ENCODE measurements at places on chromosomes 1 and 21.

DNA sequence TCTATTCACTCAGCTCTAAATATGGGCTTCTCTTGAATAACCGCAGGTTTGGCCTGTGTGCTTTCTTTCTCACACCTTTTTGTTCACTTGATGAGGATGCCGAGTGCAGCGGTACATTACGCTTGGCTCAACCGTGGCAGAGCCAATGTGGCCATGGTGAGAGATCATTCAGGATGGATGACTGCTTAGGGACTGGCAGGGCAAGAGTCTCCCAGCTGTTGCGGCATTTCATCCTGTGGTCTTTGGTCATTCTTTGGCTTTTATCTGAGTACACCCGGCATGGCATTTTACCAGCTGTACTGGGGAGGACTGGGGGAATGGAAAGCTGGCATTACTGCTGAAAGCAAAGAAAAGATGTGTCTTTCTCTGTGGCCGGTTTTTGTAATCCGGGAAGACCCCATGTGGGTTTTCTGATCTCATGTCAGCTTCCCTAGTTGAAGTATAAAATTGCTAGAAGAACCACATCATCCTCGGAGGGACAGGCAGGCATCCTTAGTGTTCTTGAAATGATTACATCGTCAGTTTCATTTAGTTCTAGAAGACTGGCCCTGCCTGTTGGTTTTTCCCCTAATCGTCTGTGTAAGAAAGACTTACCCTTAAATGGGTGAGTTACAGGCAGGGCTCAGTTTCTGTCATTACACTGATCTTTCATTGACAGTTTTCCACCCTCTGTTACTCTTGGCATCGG, 15.1 kb downstream of the PCP4 start:
- no peak for DNase-seq

DNA sequence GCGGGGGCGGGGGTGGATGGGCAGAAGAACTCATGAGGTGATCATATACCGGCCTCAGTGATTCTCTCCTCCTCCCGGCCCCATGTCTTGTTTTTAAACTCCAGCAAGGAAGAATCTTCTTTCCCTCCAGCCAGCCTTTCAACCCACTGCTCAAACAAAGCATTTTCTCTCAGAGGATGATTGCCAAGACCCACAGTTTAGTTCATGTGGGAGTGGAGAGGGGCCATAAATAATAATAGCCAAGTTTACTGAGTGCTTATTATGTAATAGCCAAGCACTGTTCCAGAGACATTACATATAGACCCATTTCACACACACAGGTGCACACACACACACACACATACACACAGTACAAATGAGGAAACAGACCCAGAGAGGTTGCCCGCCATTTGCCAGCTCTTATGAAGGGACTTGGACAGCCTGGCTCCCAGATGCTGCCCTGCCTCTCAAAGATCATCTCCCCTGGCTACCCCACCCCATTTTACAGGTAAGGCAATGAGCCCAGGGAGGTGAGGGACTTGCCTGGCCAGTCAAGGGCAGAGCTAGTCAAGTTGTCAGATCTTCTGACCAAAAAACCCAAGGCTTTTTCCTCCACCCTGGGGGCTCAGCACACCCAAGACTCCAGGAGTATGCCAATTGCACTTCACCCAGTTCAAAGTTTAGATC, 18.0 kb upstream of the BCAR3 start:
- DNase-seq = no peak

GRCh38 chr1:63966016-63966415, 192.2 kb downstream of the ROR1 start:
- no peak for DNase-seq

GRCh38 chr21:34889320-34889675, 159.8 kb downstream of the RUNX1 start:
- peak; percentile 75 for DNase-seq

GRCh38 chr1:116693759-116694480, 26.4 kb upstream of the IGSF3 start:
- DNase-seq = no peak

GRCh38 chr1:193971595-193971994, 785.2 kb upstream of the B3GALT2 start:
- no peak for DNase-seq

DNA sequence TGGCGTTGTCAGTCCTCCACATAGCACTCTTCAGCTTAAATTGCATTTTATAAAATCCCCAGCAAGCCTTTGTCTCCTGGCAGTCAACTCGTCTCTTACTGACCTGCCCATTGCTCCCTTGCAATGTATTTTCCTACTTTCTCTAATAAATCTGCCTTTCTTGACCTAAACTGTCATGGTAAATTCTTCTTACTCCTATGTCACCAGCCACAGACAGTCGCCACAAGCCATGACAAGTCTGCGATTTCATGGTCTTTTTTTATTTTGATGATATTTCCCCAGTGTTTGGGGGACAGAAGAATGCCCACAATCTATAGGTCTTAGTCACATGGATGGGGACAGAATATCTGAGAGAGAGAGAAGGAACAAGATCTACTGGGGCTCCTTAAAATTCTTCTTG, 8.4 kb downstream of the IFNAR2 start:
- DNase-seq = no peak

DNA sequence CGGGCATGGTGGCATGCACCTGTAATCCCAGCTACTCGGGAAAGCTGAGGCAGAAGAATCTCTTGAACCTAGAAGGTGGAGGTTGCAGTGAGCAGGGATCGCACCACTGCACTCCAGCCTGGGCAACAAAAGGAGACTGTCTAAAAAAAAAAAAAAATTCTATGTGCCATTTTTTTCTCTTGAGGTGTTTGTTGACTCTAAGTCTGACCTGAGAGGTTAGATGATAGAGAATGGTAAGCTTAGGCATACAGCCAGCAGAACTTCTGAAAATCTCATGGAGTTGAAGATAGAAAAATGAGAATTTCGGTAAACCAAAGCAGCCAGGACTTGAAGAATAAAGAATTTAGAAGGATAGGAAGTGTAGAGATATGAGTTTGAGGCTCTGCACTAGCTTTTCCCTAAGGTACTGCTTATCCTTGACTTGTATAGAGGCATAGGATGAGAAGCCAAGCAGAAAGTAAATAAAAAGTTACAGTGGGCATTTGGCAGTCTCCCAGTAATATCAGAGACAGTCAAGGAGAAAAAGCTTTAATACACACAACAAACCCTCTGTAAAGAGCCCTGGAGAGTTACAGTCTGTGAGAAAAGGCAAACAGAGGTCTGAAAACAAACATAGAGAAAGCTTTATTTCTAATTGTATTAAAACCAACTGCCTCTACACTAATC, 24.3 kb downstream of the F13B start:
- DNase-seq = no peak

GRCh38 chr1:194338241-194338948, 1152.0 kb upstream of the B3GALT2 start:
- peak; percentile 19 for DNase-seq

GRCh38 chr1:228204958-228205357, 2.9 kb upstream of the OBSCN start:
- no peak for DNase-seq

- no peak for DNase-seq
Observed at GRCh38 chr1:24020025-24020424, 39.9 kb upstream of the SRSF10 start.

GRCh38 chr1:110390692-110391245, at the start of gene SLC16A4:
Gene SLC16A4 (minus strand): TSS chr1:110391026. CDS start chr1:110389323, 1,703 bp downstream.
- no peak for DNase-seq

DNA sequence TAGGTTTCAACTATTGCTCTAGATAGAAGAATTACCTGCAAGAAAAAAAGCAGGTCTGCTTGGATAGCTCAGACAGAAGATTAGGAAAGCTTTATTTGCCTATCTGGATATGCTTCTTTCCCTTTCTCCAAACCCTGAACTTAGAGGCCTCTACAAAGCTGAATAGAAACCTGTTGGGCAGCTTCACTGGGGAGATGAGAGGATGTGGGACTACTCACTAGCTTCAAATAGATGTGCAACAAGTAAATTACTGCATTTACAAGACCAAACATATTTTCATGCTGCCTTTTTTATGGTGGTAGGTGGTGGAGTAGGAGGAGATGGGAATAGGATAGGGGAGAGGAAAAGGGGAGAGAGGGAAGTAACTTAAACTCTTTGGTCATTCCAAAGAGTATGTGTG, 6.4 kb downstream of the CLCA2 start:
- DNase-seq = no peak

DNA sequence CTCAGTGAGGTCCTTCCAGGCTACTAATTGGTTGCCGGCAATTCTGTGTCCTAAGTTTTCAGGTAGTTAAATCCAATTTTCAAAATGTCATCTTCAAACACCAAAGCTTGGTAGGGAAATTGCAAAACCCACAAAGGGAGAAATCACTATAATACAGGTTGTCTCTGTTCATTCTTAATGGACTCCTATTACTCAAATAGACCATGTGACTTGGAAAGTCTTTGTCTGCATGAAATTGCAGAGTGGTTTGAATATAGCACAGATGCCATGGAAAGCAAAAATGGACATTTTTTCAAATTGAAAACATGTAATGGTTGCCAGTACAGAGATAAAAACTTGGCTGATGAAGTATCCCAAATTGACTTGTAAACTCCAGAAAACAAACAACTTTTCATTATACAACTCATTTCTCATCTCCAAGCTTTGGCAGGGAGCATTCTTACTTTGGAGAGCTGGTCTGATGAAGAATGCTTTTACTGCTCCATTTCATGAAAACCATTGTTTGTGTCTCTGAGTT, 169.5 kb upstream of the PKN2 start:
- no peak for DNase-seq

DNA sequence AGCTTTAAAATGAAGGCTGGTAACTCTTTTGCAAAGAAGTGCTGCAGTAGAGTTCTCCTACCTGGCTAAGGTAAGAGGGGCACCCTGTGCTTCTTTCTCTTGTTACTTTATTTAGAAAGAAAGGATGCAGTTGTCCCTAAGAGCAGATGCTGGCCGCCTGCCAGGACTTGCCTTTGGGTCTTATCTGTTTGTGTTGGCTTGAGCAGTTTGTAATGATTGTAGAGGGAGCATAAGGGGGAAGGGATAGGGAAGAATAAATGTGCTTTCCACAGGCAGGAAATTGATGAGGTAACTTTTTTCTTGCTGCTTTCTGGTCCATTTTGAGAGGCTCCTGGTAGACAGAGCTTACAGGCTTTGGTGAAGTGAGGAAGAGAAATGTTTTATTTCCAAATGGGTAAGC, 229.6 kb downstream of the HHAT start:
- no peak for DNase-seq

DNA sequence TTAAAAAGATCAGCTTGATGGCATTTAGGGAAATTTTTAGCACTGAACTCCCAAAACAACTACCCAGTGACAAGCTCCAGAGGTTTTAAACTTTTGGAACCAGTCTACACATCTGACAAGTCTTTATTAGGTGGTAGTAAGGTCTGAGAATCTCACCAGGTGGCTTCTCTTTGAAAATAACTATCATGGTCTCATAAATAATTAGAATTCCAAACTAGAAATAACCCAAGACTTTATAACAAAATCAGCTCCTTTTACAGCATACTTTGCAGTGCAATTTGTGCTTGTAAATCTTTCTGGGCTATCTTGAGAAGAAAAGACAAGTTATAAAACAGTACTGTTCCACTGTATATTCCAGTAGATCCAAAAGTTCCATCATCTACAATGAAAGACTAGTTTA, 108.7 kb downstream of the LTN1 start:
- no peak for DNase-seq

- no peak for DNase-seq
Observed at GRCh38 chr1:210650403-210650802, 321.7 kb downstream of the HHAT start.

- no peak for DNase-seq
Observed at GRCh38 chr21:25949701-25950100, 214.9 kb downstream of the GABPA start.

DNA sequence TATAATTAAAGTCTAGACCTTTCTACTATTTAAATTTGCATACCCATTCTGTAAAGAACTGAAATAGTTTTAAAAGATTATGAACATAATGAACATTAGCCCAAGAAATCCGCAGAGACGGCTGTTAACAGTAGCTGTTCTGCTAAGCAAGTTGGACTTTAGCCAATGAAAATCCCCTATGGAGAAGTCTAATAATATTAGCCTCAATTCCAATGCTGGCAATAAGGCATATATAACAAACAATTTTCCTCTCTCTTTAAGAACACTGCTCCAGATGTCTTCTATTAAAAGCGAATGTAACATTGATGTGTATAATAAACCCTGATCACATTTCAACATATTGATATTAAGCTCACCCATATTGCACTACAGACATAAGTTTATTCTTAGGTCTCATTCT, 221.3 kb upstream of the KCTD3 start:
- no peak for DNase-seq

DNA sequence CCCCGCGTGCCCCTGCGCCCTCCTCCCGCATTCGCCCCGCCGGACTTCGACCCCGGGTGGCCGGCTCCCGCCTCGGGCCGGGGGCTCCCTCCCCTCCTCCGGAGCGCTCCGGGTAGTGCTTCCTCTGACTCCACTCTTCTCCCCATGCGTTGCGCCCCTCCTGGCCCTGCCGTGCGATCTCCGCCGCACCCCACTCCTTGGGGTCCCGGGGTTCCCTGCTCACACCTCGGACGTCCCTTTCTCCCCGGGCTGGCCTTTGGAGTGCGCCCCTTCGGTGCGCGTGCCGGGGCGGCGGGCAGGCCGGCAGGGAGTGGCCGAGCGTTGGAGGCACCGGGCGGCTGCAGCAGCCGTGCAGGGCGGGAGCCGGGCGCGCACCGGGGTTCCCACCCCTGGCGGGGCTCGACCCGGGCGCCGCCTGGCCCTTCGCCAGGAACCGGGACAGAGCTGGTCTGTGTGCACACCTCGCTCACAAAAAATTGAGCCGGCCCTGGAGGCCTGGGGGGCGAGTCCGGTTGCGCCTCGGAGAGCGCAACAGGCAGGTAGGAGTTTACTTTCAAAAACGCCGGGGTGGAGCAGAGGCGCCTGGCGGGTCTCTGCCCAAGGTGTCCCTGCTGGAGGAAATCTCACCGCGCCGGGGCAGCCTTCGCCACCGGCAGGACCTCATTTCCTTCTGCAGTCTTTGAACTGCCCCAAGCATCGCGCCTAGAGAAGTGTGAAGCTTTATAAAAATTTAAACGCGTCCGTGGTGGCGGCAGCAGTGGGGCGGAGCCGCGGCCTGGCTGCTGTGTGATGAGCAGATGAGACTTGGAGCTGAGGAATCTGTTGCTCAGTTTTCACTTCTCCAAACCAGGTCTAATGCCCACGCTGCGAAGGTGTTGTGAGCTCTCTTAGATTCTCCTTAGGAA, 650 bp downstream of the VANGL1 start:
- DNase-seq = peak; percentile 38

DNA sequence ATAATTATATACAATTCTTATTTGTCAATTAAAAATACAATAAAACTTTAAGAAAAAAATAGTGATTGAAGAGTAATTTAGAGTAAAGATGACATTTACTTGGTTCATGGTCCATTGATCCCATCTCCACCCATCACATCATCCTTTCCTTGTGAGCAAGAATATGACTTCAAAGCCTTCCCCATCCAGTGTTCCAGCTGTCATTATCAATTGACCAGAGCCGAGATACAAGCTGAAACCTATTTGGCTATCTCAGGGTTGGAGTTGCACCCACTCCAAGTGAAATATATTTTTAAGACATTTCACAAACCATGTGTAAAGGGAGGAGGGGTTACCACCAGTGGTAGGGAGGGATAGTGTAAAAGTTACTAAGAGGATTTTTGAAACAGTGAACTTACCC, 428.9 kb upstream of the C1orf87 start:
- DNase-seq = no peak
